Epithelial cell of proximal tubule (primary cell): ENCODE measurements at places on chromosomes 12 and 14. TPM values are rescaled to one million over a fixed set of nuclear protein-coding genes. Genes with fewer than 3 reads are reported as not detected.

LHX5 gene
- 0.06 TPM in 1 of 2 replicates, not detected in the other for total RNA-seq

P2RX2 gene
- total RNA-seq: not detected in 2 replicates

DHRS2 gene
- total RNA-seq: 0.69 and 0.80 TPM in 2 replicates

- DNase-seq: no peak
These were observed 53.9 kb downstream of the NTN4 start for GRCh38 chr12:95736631-95737030.

GRCh38 chr14:69542311-69542710 is 32.4 kb downstream of the CCDC177 start:
- DNase-seq: no peak

GRCh38 chr14:39668449-39668848 is 236.2 kb upstream of the FBXO33 start:
- DNase-seq: no peak

DNA sequence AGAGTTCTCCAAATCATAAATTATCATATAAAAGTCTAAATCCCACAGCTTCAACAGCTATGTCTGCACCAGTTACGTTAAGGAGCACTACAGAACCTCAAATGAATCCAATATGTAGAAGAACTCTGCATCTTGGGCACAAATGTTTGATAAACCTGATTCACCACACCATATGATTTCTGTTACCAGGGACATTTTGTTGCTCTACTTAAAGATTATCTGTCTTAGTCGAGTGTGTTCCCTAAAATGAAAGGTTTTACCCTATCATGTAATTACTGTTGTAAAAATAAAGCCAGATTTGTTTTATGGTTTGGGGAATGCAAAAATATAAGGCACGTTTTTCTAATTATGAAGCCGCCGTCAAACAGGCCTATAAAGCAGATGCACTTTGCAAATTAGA is 363.1 kb downstream of the EGLN3 start:
- DNase-seq: no peak

GRCh38 chr14:93090826-93091555 is 24.7 kb downstream of the ITPK1 start:
- no peak for DNase-seq

GRCh38 chr14:72617391-72618031 is 276.4 kb downstream of the DPF3 start:
- DNase-seq: no peak

DNA sequence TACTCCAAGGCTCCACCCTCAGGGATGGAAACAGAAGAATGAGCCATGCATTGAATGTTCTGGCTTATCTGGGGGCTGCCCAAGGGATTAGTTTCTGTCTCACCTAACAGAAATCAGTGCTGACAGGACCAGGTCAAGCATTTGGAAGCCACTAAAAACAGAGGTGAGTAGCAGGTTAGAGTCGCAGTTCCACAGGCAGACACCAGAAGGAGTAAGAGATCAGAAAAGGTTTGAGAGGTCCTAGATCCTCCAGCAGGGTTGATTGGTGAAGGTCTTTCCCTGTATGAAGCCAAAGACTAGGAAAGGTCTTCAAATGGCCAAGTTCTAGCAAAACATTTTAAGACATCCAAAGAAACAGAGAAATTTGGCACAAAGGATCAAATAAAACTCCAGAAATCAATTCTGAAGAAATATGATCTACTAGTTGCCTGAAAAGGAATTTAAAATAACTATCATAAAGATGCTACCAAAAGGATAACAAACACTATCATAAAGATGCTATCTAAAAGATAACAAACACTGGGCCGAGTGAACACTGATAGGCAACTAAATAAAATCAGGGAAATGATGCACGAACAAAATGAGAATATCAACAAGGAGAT is 19.5 kb upstream of the TTC9 start:
- DNase-seq: no peak

- DNase-seq: no peak
These were observed 22.3 kb downstream of the SLC38A4 start for GRCh38 chr12:46803517-46803916.
